ENCODE measurements at places on chromosomes 13 and 19.

- DNase-seq: peak; percentile 87
These were observed 984 bp downstream of the RPS11 start for GRCh38 chr19:49497047-49497788.

- no peak for DNase-seq
These were observed 870.2 kb downstream of the EFNB2 start for GRCh38 chr13:105665284-105665683.

DNA sequence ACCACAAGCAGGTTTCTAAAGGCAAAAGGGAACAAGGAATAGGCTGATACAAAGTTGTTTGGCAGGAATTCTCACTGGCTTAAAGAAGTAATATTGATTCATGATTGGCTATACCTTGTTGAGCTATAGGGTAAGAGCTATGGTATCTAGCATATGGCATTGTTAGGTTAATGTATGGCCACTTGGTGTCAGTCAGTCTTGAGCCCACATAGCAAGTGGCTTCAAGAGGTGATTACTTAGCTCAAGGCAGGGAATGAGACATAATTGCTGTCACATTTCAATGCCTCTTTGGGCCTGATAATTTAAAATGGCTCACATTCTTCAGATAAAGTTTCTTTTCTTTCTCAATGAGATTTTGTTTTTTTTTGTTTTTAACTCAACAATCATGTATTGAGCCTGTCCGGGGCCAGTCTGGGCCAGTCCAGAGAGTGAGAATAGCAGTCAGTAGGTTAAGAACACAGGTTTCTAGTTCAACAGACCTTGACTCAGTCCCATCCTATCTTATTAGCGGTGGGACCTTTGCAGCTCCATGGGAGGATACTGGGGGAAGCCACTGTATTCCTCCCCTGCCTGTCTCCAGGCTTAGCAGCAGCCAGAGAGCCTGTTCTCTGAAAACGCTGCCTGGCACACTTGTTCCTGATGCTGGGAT is 45.8 kb upstream of the RCBTB2 start:
- no peak for DNase-seq

DNA sequence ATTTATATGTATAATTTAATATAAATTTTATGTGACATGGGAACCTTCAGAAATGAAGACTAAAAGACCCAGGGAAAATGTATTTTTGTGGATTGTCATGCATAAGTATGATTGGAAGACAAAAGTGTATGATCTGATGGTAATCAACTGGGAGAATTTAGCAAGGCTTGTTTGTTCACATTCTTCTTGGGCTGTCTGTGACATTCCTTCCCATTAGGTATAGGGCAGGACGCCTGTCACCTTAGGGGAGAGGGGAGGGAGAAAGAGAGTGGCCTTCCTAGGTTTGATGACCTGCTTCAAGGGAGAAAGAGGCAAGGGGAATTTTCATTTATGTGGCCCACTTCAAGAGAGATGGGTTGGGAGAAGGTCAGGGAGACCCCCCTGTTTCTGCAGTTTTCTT is 22.4 kb downstream of the PIBF1 start:
- no peak for DNase-seq

DNA sequence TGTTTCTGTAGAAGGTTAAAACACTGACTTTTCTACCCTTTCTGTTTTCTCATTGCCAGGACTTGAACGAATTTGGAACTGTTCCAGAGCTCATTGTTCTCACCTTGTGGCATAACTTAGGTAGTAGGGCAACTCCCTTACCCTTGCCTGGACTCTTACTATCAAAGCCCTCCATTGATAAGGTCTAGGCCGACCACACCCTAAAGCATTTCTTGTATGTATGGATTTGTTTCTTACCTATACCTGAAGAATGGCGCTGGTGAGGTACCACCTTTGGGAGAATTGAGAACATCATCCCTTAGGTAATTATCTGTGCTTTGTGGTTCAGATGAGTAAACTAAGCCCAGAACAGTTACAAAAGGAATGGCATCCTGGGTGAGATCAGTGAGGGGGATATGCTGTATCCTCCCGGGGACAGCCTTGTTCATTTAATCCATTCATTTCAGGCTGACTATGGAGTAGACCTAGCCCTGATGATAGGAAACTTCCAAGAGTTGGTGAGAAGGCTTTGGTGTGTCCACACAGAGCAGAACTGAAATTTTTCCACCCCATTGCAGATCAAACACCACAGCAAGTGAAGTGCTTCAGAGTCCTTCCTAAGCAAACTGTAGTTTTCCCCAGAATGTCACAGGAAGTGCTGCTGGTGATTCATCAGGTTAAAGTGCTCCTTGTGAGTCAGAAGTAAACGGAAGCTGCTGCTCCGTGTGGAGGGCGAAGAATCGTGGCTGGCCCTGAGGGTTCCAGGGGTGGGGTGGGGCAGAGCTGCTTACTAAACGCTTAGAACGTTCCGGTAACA is 113.0 kb downstream of the TEX26 start:
- peak; percentile 61 for DNase-seq

DNA sequence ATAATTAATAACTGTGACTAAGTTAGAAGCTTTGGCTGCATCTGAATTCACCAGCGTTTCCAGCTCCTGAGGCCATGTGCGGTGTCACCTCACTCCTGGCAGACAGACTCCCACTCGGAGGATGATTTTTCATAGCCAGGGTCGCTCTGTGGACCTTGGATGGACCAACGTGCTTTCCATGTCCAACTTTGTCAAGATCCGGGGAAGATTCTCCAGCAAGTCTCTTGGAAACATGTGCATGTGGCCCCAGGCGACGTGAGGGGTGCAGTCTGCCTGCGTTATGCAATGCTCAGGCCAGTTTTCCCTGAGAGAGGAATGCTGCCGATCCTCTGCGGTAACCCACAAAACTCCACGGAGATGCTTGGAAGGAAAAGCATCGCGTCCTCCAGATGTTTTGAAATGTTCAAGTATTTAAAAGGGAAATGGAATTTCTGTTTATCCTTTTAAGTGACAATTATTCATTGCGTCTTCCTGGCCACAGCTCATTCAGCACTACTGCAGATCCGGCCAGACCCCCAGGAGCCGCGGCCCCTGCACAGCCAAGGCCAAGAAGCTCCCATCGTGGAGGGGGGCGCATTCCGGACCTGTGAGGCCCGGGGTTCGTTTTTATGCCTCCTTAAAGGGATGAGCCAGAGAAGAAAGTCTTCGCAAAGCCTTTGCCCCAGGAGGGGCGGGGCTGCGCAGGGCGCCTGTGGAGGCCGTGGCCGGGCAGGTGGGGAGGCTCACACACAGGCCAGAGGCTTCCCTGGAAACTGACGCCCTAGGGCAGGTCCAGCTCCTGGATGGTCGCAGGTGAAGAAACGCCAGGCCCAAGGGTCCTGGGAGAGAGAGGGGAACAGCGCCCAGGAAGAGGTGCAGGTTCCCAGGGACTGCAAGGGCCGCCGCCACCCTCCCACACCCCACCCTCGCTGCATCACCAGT is 46.0 kb downstream of the C13orf46 start:
- DNase-seq: no peak

- DNase-seq: no peak
These were observed 638.2 kb upstream of the SPRY2 start for GRCh38 chr13:80979035-80979641.

GRCh38 chr13:21670006-21670882 is 629 bp upstream of the FGF9 start:
- peak; percentile 55 for DNase-seq

- no peak for DNase-seq
These were observed 17.0 kb upstream of the PIK3R2 start for GRCh38 chr19:18135712-18136584.

DNA sequence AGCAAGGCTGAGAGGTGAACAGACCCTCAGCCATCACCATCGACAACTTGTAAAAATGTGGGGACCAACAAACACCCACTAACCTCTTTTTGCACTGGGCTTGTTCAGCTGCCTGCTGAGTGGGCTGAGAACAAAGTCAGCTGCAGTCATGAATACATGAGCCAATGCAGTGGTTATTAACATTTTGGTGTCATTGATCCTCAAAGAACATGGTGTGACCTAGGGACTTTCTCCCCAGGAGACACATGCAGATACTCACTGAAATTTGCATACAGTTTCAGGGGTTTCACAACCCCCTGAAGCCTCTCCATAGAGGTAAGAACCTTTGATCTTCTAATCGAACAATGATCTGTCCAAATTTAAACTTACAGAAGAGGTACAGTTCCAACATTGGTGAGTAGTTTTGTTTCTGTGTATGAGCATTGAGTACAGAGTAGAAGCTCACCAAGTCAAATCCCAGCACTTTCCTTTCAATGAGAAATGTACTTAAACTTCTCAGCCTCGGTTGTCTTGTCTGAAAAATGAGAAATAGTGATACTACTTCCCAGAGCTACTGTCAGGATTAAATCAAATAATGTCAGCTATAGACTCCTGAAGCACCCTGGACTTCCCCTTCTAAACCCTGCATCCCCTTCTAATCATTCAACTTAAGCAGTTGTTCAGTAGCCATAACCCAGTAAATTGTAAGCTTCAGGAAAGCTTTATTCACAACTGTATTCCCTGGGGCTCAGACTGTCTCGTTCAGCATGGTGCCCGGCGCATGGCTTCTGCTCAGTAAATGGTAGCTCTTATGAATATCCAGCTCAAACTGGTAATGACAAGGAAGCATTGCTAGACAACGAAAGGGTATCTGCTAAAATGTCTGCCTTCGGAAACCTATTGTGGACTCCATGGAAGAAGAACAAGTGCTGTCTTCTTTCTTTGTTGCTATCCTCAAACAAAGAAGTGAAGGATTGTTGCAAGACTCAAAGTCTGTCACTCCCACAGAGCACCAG is 148.7 kb downstream of the FOXO1 start:
- DNase-seq: no peak

DNA sequence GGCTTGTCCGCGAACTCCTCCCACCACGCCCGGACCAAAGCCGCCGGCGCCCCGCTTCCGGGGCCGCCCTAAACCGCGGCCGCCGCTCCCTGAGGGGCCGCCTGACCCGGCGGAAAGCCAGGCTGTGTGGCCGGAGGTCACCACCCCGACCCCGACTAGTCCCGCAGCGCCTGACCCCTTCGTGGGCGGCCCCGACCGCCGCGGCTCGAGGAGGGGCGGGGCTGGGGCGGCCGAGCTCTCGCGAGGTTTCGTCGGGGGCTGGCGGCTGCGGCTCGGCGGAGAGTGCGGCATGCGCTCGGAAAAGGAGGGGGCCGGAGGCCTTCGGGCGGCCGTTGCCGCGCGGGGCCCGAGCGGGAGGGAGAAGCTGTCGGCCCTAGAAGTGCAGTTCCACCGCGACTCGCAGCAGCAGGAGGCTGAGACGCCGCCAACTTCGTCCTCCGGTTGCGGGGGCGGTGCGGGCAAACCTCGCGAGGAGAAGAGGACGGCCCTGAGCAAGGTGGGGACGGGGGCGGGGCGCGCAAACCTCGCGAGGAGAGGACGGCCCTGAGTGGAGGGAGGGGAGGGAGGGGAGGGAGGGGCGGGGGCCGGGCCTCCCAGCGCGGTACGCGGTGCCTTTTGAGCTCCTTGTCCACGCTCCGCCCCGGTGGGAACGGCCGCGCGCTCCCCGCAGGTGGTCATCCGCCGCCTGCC is at the start of gene UPF3A:
Gene UPF3A, plus strand, starts transcription at position 251 of the 690 bp plus-strand sequence. Its CDS starts 39 bp downstream, at position 290.
- DNase-seq: peak; percentile 85

DNA sequence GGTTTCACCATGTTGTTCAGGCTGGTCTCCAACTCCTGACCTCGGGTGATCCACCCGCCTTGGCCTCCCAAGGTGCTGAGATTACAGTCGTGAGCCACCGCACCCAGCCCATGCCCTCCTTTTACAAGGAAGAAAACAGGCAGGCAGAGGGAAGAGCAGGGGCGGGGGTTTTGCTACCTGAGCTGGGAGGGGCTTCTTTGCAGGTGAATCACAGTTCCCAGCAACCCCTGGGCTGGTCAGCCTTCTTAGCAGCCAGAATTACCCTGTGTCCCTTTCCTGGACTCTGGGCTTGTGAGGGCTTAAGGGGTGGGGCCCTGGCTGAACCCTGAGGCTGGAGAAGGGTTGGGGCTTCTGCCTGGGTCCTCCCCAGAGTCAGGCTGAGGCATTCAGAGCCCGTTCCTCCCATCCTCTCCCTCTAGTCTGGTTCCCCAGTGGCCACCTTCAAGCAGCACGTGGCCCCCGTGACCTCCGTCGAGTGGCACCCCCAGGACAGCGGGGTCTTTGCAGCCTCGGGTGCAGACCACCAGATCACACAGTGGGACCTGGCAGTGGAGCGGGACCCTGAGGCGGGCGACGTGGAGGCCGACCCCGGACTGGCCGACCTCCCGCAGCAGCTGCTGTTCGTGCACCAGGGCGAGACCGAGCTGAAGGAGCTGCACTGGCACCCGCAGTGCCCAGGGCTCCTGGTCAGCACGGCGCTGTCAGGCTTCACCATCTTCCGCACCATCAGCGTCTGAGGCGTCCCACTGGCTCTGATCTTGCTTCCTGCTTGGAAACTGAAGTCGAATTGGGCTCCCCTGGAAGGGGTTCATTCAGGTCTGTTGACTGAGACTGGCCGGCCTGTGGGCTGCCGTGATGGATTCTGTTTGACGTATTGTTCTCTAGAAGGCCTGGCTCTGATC is 2.8 kb upstream of the KCNJ14 start:
- DNase-seq: no peak

GRCh38 chr19:54017261-54017660 is 25.8 kb downstream of the CACNG6 start:
- peak; percentile 23 for DNase-seq

GRCh38 chr13:75468098-75468497 is 13.9 kb downstream of the TBC1D4 start:
- no peak for DNase-seq

GRCh38 chr13:79346300-79346914 is 59.6 kb downstream of the RBM26 start:
- no peak for DNase-seq

GRCh38 chr19:55333870-55334269 is 5.8 kb upstream of the KMT5C start:
- no peak for DNase-seq

DNA sequence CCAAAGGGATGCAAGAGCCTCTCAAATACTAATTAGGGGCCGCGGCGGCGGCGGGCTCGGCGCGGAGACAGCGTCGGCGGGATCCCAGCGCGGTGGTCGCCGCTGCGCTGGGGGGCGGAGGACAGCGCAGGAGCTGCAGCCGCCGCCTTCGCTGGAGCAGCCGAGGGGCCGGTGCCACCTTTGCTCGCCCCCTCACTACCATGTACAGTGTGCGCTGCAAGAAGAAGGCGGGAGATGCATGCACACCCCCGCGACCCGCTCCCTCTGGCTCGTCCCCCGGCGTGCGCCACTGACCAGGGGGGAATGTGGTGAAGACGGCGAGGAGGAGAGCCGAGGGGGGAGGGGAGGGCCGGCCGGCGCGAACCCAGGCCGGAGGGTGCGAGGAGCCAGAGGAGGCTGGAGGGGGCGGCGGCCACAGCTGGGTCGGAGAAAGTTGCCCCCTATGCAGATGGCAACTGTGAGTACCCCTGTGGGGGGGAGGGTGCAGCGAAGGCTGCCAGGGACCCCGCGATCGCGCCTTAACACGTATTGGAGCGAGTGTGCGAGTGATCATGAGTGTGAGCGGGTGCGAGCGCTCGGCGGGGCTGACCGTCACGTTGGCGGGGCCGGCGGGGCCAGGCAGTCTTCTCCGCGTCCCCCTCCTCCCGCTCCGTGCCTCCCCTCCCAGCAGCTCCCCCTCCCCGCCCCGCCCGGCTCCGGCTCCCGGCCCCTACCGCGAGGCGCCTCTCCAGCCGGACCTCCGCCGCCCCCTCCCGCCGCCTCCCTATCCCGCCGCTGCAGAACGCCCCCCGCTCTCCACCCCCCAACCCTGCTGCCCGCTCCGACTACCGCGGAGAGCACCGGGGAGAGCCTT is 808 bp downstream of the SLITRK5 start:
- DNase-seq: no peak

All from CD4-positive, alpha-beta T cell treated with Interferon gamma for 1 hour (primary cell).